ENCODE measurements at places on chromosomes 7 and 10.

- DNase-seq: no peak
Observed at GRCh38 chr10:26855186-26855585, 5.6 kb downstream of the ABI1 start.

GRCh38 chr10:73228247-73228646, 18.8 kb downstream of the DNAJC9 start:
- no peak for DNase-seq

GRCh38 chr10:59868696-59869593, 37.4 kb downstream of the CCDC6 start:
- no peak for DNase-seq

GRCh38 chr7:37096341-37096740, 352.3 kb downstream of the ELMO1 start:
- no peak for DNase-seq

DNA sequence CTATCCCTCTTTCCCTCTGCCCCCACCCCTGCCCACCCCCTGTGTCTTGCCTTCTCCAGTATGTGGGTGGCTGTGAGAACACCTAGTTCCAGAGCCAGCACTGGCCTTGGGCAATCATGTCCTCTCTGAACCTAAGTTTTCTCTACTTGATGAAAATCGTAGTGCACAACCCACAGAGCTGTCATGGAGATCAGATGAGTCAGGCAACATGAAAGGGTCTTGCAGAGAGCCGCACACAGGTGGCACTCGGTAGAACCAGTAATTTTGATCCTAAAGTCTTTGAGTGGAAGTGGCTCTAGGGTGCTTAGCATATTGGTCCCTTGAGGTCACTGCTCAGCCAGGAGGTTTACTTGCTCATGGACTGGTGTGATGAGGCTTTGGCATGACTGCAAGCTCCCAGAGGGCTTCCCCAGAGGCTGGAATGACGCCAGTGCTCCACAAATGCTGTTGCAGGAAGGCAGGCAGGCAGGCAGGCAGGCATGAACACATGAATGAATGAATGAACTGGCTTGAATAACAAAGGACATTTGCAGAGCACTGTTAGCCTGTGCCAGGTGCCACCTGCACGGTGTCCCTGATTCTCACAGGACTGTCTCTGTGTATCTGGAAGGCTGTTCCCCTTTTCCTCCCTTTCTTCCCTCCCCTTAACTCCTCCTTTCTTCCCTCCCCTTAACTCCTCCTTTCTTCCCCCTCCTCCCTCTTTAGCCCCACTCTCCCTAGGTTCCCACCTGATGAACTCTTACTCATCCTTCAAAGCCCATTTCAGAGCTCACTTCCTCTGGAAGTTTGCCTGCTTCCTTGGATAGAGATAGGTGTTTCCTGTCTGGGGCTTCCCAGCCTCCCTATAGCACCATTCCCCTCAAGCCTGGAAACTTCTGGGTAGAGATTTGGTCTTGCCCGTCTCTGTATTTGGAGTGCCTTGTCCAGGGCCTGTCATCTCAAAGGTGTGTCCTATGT, 27.2 kb upstream of the CTBP2 start:
- DNase-seq: no peak

- peak; percentile 66 for DNase-seq
Observed at GRCh38 chr10:49579621-49580020, 30.5 kb upstream of the SLC18A3 start.

- DNase-seq: no peak
Observed at GRCh38 chr10:43952760-43953159, 304.1 kb upstream of the ZNF32 start.

DNA sequence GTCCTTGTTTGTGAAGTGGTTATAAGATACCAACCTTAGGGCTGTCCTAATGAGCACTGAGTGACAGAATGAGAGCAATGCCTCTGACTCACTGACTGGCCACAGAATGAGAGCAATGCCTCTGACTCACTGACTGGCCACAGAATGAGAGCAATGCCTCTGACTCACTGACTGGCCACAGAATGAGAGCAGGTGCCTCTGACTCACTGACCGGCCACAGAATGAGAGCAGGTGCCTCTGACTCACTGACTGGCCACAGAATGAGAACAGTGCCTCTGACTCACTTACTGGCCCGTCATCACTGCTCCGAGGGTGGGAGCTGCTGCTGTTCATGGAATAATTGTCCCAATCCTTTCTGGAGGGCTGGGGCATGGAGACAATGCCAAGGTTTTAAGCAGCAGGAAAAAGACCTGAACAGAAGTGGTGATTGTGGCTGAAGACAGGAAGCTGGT, 265.2 kb upstream of the PPP2R2D start:
- no peak for DNase-seq

DNA sequence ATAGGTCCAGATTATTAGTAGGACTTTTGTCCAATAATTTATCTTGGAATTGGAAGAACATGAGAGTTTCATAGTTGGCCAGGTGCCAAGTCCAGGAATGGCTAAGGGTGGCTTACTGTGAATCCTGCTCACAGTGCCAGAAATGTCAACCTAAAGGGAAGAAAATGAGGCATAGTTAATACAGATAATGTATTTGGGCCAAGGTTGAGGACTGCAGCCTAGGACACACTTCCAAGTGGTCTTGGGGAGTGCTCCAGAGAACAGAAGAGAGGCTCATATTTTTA, 78.2 kb downstream of the MAPK8 start:
- DNase-seq: no peak

- DNase-seq: no peak
Observed at GRCh38 chr7:34734771-34735170, 76.8 kb downstream of the NPSR1 start.

- DNase-seq: no peak
Observed at GRCh38 chr10:133110133-133110532, 22.4 kb downstream of the ADGRA1 start.

Measured in HAP-1 (cell line).